ENCODE measurements at places on chromosomes 1 and 21.

DNA sequence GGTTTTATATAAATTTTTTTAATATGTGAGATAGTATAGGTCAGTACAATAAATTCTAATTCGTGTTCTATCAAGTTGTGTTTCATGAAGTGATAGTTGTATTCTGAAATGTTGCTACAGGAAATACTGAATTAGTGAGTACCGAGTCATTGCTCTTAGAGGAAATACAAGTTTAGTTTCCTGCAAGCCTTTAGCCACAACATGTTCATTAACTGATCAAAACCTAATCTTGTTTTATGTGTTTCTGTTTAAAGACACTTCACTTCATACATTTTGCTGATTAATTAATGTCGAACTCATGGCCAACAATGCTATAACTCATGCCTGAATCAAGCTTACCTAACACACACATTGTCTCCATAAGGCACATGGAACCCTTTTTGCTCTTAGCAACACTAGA is 43.6 kb downstream of the LRRC7 start:
- no peak for DNase-seq

DNA sequence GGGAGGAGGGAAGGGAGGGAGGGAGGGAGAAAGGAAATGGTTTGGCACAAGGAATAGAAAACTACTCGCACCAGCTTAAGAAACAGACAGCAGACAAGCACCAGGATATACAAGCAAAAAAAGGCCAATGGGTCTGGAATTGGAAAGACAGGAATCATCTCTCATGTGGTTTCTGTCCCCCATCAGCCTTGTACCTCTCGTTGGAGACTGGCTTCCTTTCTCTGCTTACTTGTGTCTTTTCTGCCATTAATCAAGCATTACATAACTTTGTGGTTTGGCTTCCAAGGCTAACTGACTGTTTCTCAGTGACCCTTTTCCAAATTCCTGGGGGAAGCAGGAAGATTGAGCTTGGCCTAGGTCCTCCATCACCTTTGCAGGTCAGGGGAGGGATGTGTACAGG is 11.8 kb upstream of the RALGPS2 start:
- no peak for DNase-seq

- DNase-seq = peak; percentile 48
Measured at GRCh38 chr1:172682812-172683211, 23.9 kb downstream of the FASLG start.

DNA sequence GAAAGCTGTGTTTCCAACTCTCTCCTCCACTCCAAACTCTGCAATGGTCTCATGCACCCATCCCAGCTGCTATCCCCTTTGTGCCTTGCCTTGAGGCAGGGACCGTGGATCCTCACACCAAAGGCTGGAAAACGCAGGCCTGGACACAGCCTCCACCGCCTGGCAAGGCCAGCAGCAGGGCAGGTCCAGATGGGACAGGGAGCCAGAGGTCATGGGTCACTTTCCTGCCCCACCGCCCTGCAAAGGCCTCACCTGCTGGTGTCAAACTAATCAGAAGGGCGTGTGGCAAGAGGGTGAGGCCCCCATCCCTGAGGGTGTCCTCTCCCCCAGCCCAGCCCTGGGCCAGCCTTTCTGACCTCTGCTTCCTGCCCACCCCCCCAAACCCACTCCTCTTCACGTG is 106.3 kb downstream of the PAX7 start:
- DNase-seq = no peak

- DNase-seq = no peak
Measured at GRCh38 chr1:61569303-61569621, 155.7 kb downstream of the TM2D1 start.

DNA sequence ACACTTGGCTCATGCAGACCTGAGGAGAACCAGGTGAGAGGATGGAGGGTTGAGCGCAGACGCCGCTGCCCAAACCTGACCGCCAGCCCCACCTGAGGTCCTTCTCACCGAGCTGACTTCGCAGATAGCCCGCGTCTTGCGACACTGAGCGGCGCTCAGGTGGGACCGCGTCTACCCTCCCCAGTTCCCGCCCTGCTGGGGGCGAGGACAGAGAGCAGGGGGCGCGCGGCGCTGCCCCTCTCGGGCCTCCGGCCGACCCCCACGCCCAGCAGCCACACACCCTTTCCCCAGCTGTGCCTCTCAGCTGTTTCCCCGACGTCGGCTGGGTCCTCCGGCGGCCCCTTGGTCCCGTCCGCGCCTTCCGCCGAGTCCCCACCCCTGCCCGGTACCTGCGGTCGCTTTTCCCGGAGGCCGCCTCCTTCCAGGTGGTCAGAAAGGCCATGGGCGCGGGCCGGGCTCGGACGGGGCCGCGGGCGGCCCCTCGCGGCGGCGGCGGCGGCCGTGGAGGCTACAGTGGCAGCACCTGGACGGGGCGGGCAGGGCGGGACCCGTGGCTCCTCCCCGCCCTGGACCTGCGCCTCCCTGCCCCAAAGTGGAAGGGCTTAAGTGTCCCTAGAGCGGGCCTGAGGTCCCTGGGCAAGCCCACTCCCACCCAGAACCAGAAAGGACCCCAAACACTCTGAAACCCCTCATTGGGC is 14.4 kb upstream of the TTC39A start:
- DNase-seq = no peak

- no peak for DNase-seq
Measured at GRCh38 chr1:21911205-21912001, 25.7 kb downstream of the HSPG2 start.

DNA sequence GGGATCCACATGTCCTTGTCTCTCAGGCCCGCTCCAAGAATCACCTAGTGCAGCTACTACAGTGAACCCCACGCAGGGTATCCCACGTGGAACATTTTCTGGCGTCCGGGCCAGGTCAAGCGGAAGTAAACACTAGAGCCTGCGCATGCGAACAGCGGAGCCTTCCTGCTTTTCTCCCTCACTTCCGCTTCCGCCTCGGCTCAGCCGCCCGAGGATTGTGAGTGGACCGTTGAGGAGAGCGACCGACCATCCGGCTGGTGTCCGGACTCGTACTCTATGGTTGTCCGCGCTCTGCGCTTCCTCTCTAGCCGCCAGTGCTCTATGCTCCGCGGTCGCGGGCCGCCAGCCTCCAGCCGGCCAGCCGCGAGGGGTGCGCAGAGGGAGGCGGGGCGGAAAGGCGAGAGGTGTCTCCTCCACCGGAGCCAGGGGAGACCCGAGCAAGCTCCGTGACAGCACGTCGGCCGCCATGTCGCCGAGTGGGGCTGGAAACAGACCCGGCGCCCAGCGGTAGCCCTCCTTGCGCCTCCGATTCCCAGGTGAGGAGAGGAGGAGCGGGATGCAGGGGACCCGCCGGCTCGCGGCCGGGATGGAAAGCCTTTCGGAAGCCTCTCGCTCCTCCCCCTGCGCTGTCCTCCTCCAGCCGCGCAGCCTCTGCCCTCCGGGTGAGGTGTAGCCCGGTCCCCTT is at the start of the genes CNST and TFB2M:
TSS of gene CNST (plus strand) at position 329 of the 685 bp plus-strand sequence. CDS start 25,107 bp downstream, outside the sequence.
TSS of gene TFB2M (minus strand) at position 134 of the 685 bp plus-strand sequence. CDS start at position 11, 123 bp downstream.
- DNase-seq = peak; percentile 97

- DNase-seq = no peak
Measured at GRCh38 chr1:164452549-164452948, 106.4 kb upstream of the PBX1 start.

GRCh38 chr1:202656951-202657646 is 53.2 kb downstream of the SYT2 start:
- DNase-seq = peak; percentile 69

GRCh38 chr1:88875595-88875994 is 15.8 kb downstream of the GTF2B start:
- DNase-seq = no peak

DNA sequence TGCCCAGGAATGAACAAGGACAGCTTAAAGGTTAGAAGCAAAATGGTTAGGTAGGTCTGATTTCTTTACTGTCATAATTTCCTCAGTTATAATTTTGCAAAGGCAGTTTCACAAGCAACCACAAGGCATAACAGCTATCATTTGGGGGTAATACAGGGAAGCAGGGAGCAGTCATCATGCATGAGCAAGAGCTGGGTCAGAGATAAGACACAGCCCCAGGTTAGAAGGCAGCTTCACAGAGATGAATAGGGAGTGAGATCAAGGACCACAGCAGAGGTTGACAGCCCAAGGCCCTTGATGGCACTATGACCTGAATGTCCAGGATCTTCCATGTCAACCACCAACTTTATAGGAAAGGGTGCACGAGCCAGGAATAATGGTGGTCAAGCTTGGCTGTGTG is 9.0 kb upstream of the CSRP1 start:
- no peak for DNase-seq

GRCh38 chr1:106548726-106549125 is 507.7 kb upstream of the PRMT6 start:
- DNase-seq = no peak

DNA sequence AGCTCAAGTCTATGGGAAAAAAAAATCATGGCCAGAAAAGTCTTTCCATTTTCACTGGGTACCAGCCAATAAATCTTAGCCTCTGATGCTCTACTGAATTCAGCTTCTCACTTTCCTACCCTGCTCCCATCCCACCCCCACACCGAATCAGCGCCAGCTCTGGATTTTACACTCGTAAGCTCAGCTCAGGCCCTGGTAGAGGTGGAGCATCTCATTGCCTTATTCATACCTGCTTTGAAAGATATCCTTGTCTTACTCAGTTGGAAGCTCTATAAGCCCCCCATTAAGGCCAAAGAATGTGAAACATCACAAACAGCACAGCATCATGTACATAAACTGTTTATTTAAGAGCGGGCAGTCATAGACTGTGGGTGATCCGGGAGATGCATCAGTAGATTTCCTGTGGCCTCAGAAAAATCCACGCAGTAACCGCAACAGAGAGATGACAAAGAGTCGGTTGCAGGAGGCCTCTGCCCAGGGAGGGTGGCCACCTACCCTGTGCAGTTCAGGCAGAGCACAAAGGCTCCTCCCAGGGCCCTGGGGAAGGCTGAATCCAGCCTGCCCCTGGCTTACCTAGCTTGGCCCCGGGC is 36.4 kb upstream of the ETS2 start:
- DNase-seq = no peak

GRCh38 chr1:22285549-22286396 is 142.9 kb upstream of the WNT4 start:
- DNase-seq = no peak

DNA sequence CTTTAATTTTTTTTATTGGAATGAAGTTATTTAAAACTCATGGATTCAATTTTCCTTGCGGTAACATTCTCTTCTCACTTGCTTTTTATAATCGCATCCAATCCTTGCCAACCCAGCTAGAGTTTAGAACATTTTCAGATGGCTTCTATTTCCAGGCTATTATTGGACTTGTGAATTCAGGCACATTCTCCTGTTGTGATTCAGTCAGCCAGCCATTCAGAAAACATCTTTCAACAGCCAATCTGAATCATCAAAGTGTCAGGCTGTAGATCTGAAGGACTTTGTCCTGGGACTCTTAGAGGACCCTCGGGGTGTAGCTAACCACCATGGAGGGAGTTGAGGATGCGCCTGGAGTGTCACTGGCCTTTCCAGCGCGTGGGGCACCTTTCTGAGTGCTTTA is 92.4 kb downstream of the PRDM2 start:
- no peak for DNase-seq

DNA sequence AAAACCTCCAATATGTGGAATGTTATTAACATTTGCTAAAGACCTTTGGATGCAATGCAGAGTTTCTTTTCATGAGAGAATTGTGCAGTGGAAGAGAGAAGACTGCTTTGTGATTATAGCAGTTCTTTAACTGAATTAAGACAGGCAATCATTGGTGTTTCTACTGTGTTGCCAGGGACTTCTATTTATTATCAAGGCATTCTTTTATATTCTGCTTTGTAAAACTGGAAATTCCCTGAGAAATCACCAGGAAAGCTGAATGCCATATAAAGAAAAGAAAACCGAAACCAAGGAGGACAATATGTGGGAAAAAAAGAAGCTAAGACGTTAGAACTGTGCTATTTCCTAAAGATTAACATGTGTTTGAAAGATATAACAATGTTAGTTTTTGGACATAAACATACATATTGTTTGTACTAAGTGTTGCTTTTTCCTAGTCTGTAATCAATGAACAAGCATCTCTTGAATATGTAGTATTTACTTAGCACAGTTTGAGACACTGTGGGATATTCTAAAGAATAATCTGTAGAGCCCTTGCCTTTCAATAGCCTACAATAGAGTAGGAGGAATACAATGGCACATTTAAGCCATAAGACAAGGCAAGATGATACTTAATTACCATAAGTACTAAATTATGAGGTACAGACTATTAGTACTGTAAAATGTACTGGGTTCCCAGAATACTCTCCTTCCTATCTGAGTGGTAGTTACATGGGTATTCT is 47.1 kb downstream of the EXTL2 start:
- no peak for DNase-seq

DNA sequence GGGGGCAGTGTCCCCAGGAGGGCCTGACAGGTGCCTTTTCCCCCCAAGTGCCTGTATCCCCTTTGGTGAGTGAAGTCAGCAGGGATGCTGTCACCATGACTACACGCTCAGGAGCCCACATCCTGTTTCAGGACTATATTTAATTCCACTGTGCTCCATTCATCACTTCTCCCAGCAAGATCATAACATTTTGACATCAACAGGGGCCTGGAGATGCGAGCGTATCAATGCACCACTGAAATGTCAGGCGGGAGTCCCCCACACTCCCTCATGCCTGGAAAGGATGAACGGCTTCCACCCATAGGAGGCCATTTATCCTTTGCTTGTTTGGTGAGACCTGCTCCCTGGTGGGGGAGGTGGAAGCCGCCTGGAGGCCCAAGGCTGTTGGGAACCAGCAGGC is 119.1 kb downstream of the PTPRU start:
- no peak for DNase-seq

- no peak for DNase-seq
Measured at GRCh38 chr1:223707256-223708000, 4.9 kb upstream of the CAPN2 start.

GRCh38 chr1:43313771-43314170 is 13.0 kb downstream of the TIE1 start:
- DNase-seq = no peak

GRCh38 chr1:21126324-21126723 is 50.4 kb downstream of the EIF4G3 start:
- no peak for DNase-seq

- DNase-seq = no peak
Measured at GRCh38 chr1:192657760-192658159, 21.8 kb downstream of the RGS13 start.

- no peak for DNase-seq
Measured at GRCh38 chr1:215844266-215844665, 277.2 kb downstream of the KCTD3 start.

GRCh38 chr1:220527908-220528678 is at the start of gene MARK1:
MARK1 (plus strand) TSS chr1:220528136; CDS start chr1:220528823, 687 bp downstream.
- peak; percentile 58 for DNase-seq

DNA sequence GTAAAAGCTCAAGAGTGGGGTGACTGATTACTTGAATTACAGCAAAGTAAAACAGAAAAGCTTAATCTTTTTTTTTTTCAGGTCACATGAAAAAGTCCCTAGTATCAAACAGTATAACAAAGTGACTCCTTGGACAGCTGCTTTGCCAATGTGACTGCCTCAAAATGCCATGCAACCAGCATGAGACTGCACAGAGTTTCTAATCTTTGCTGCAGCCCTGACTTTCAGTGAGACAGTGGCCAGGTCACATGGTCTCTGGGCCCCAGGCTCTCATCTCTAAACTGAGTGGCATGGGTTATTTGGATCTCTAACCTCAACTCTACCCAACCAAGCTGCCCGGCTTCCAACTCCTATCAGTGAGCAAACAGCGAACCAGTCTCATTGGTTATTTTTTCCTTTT is 169.0 kb downstream of the VAV3 start:
- no peak for DNase-seq
